ENCODE measurements at places on chromosomes 7 and 10.

DNA sequence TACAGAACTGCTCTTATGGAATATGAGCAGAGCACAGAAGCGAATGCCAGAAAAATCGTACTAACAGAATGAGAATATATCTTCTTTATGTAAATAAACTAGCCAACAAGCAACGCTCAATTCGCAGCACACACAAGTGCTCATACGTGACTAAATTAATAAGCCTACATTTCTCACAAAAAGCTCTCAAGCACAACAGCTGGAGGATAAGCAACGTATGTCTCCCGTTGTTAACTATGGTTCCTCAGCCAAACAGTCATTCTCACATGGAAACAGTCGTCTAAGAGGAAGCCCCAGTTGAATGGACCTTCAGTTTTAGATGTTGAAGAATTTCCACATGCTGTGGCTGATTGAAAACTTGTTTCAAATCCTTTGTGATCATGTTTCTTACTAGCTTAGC is 110.4 kb downstream of the PKD1L1 start:
- no peak for DNase-seq

DNA sequence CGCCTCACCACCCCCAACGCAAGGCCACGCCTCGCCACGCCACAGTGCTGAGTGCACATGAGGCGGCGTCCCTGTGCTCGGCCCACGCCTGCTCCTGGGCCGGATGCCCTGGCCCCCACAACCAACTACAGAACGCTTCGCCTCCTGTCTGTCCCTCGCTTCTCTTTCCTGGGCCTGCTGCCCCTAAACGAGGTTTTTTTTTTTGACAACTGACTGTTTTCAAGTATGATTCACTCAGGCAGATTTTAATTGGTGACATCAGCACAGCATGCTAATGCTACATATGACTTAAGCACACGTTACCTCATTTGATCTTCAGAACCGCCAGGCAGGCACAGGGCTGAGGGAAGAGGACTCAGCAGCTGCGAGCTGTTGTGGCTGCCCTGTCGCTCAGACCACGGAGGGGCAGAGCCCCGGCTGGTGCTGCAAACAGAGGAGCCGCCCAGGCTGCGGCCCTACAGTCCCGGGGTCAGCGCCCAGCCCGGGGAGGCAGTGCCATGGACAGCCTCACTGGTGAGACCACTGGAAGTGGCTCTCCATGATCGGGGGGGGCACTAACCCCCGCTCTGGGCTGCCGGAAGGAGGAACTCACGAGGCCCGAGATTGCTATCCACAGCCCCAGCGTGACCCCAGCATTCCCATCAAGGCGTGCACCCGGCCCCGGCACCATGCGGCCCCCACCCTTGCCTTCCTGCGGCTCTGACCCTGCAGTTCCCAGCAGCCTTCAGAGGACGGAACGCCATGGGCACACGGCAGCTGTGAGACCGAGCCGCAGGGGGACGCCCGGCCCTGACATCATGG is 212.8 kb downstream of the MAD1L1 start:
- DNase-seq = peak; percentile 92

- peak; percentile 63 for DNase-seq
Observed at GRCh38 chr7:138962561-138963270, 18.5 kb downstream of the KIAA1549 start.

GRCh38 chr10:129715805-129716204 is 248.3 kb downstream of the EBF3 start:
- no peak for DNase-seq

GRCh38 chr7:23315366-23315765 is 16.2 kb downstream of the MALSU1 start:
- no peak for DNase-seq

DNA sequence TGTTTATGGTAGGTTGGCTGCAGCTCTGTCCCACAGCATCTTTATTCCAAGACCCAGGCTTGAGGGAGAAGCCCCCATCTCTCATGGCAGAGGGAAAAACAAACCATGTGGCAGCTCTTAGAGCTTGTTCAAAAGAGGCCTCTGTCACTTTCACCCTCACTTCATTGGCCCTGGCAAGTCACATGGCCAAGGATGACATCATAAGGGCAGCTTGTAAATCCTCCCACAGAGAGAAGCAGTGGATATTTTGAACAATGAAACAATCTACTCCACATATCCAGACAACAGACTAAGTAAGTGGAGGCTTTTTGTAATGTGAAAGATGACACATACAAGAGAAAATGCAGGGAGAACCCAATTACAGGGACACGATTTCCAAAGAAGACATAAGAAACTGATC is 108.1 kb downstream of the GRID1 start:
- no peak for DNase-seq

GRCh38 chr7:33724201-33724600 is 181.1 kb upstream of the BMPER start:
- DNase-seq = no peak

GRCh38 chr10:109374215-109374614 is 549.1 kb downstream of the XPNPEP1 start:
- DNase-seq = no peak

- DNase-seq = no peak
Observed at GRCh38 chr10:64535131-64535867, 1014.1 kb downstream of the REEP3 start.

DNA sequence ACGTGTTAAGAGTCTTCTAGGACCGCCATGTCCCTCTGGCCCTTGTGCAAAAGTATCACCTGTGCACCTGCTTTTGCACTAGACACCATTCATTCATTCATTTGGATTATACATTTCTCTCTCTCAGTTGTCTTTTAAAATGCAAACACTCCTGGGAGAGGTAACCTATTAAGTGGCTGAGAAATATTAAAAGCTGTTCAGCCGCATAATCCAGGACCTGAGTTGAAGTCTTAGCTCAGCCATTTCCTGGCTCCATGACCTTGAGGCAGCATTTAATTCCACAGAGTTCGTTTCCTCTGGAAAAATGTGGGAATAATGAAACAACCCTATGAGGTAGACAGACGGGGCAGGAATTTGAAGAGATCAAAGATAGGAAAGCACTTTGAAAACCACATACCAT is 251.6 kb downstream of the RPS24 start:
- DNase-seq = no peak

- peak; percentile 27 for DNase-seq
Observed at GRCh38 chr7:33905389-33906032, at the start of gene BMPER. BMPER (plus strand) TSS chr7:33905539; CDS start chr7:33905614, 75 bp downstream.

GRCh38 chr7:44937426-44937825 is 41.4 kb downstream of the MYO1G start:
- DNase-seq = no peak

DNA sequence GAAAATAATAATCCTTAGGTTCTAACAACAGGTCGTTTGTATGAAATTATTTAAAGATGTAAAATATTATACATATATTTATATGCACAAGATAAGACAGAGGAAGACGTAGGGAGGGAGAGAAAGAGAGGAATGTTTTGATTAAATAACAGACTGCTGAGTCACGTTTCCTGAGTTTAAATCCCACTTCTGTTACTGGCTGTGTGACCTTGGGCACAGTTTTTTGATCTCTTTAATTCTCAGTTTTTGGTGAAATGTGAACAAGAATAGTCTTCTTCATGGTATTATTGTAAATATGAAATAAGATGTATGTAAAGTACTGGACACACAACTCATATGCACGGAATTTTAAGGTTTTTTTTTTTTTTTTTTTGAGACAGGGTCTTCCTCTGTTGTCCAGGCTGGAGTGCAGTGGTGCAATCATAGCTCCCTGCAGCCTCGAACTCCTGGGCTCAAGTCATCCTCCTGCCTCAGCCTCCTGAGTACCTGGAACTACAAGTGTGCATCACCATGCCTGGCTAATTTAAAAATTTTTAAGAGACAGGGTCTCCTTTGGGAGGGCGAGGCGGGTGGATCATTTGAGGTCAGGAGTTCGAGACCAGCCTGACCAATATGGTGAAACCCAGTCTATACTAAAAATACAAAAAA is 42.6 kb downstream of the BAMBI start:
- peak; percentile 18 for DNase-seq

- DNase-seq = no peak
Observed at GRCh38 chr7:21076574-21076973, 289.9 kb upstream of the SP8 start.

- peak; percentile 62 for DNase-seq
Observed at GRCh38 chr7:132500727-132501440, 75.4 kb downstream of the PLXNA4 start.

DNA sequence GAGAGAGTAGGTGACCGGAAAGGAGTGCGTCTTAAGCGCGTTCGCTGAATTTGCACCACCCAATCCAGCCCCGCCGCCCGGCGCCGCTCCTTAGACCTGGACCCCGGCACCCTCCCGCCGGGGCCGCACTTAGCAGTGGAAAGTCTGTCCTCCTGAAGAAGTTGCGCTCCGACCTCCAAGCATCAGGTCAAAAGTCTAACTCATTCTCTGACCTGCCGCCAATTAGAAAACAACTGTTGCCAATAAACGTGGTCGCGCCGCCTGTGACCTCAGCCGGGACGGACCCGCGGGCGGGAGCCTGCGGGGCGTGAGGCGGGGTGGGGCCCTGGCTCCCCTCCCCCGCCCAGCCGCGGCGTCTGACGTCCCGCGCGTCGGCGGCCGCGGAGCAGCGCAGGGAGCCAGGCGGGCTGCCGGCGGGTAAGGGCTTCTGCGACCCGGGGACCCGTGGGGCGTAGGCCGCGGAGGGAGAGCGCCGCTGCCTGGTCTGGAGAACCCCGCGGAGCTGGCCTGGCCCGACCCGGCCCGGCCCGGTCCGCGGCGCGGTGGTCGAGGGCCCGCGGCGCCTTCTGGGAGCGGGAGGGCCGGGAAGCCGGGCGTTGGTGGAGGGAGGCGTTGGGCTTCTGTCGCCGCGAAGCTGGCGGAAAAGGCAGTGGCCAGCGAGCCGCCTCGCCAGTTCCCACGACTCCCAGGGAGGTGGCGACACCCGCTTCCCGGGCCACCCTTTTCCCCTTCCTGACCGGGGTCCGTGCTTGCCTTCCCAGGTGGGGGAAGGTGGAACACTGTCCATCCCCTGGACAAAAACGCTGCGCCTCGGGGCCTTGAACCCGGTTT is at the start of gene BCAP29:
Gene BCAP29, plus strand, starts transcription at position 362 of the 831 bp plus-strand sequence. CDS start 527 bp downstream, outside the sequence.
- DNase-seq = peak; percentile 93

DNA sequence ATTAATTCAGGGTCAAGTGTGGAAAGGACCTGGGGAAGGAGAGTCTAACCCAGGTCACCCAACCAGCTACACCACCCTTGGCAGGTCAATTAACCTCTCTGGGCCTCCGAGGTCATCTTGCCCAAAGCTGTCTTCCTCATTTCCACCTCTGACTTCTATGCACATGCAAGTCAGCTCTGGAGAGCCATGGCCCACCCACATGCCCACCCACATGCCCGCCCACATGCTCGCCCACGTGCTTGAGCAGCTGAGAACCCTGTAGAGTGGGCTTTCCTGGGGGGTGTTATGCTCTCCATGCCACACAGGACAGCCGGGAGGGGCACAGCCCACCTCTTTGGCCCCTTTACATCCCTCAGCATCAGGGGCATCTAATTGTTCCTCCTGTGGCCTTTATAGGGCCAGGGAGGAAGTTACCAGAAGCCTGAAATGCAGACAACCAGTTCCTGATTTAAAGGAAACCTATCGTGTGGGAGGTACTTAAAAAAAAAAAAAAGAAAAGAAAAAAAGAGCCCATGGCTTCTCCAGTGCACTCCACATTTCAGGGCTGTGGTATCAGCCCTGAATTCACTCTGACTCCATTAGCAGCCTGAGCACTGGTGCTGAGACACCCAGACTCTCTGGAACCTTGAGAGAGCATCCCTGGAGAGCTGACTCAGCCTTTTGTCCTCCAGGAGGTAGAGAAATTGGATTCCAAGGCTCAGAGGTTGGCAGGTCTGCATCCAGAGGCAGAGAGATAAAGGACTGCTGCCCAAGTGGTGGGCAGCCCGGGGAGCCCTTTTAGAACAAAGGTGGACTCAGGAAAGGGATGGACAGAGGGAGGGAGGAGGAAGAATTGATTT is 176.2 kb upstream of the ZMIZ1 start:
- DNase-seq = peak; percentile 18

DNA sequence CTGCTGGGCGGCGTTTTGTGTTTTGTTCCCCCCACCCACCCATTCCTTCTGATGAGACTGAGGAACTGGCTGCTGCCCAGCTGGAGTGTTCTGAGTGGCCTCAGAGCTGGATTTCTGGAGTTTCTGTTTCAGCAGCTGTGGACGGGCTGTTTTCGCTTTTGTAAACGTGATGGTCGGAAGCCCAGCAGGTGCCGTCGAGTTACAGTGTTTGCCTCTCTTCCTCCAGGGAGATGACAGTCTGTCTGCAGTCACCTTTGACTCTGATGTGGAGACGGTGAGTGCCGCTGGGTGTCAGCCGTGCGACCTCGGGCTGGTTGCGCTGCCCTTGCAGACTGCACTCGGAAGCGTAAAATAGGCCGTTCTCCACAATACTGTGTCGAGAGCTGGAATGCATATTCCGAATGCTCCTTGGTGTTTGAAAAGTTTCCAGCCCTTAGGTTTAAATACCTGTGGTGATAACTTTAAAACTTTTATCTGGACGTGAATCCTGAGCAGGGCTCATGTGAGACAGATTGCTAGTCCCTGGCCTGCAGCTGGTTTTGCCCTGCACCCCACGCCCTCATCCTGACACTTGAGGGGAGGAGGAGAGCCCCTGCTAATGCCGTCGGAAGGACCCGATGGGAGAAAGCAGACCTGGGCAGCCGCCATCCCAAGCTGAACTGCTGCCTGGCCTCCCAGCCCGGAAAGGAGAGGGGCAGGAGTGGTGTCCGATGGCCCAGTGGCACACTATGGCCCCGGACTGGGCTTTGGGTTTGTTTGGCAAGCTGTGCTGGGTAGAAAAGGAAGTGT is 8.3 kb downstream of the IQCE start:
- DNase-seq = no peak

DNA sequence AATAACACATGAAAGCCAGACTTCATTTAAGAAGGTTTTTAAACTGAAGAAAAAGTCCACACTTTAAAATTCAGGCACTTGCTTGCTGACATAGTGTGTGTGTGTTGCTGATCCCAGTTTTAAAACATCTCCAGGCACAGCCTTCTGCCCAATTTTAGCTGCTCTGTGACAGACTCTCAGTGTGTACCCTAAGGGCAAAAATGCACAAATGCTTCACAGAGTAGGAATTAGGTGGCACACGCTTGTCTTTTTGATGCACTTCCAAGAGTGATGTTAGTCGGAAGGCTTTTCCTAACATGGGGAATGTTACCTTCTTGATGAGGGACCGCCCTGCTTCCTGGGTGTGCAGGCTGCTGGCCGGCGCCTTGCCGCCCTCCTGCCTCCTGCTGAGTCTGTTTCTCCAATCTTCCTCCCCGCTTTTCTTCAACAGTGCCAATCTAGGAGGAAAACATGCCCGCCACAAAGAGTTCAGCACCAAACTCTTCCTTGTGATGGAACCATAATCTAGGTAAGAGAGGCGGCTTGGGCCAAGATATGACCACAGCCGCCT is 122.3 kb downstream of the SVIL start:
- DNase-seq = no peak

Measured in hematopoietic multipotent progenitor cell treated with erythropoietin and hydrocortisone succinate and interleukin-3 and kit ligand, for 4 days (in vitro differentiated cells).